ENCODE measurements at places on chromosomes 2 and 18.

DNA sequence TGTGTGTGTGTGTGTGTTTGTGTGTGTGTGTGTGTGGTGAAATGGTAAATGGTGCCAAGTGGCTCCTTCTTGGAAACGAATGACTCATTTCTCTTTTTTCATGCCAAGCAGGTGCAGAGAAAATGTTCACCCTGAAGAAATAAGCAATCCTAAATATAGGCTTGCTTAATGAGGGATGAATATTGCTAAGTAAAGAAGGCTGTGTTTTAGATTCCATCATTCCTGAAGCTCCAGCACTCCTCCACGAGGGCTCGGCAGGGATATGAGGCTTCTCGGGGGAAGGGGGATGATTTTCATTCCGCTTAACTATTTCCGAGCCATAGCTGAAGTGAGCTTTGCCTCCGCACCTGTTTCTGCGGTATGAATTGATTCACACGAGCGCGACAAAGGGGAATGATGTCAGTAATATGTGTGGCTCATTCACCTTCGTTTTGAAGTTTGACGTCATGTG is 72.9 kb downstream of the TSN start:
- DNase-seq = no peak

DNA sequence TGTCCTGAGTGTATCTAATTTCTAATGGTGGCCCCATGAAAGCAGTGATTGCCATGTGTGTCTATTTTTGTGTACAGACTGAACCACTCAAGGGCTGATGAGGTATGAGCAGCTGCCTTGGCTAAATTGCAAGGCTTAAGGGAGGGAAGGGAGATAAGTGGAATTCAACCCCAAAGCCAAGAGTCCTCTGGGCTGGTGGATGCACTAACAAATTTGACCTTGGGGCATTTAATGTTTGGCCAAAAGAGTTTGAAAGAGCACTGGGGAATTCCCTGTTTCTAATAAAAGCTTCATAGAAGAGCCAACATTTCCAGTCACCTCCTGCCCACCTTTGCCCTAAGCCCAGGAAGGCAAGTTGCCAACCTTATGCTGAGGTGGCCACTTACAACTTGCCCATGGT is 172.1 kb downstream of the SETBP1 start:
- DNase-seq = no peak

DNA sequence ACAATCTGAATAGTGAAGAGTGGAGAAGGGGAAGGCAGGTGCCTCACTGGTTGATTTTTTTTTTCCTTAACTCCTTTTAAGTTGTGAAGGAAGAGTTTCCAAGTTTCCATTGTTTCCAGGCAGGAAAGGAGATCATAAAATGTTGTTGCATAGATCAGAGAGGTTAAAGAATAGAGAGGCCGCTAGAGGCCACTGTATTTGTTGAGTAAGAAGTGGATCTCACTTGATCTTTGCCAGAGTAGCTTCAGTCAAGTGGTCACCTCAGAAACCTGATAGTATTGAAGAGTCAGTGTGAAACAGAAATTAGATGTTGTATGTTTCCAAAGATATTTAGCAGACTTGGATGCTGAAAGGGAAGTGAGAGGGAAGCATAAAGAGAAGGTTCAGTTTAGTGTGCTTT is 17.6 kb downstream of the CTNNA2 start:
- DNase-seq = no peak

DNA sequence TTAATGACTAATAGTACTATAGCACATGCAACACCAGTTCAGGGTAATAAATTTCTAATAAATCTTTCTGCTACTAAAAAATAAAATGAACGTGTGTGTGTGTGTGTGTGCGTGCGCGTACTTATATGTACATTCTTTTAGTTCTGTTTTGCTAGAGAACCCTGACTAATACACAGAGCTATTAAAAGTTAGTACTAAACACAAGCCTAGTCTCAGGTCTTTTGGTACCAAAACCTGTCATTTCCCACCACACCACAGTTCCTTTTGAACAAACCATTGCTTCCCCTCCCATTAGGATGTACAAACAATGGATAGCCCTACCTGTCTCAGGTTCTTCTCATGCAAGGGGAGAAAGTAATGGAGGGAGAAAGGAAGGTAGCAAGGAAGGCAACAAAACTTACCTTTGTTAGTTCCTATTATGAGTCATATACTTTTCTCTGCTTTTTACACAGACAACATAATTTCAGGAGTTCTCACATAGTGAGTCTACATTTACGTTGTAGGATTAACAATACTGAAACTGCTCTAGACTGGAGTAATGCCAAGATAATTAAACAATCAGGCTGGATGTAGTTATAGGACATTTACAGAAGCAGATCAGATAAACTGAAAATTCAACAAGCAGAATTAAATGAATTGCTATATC is 427.2 kb downstream of the KCNJ3 start:
- no peak for DNase-seq

- no peak for DNase-seq
Observed at GRCh38 chr2:225140723-225141122, 98.5 kb upstream of the DOCK10 start.

DNA sequence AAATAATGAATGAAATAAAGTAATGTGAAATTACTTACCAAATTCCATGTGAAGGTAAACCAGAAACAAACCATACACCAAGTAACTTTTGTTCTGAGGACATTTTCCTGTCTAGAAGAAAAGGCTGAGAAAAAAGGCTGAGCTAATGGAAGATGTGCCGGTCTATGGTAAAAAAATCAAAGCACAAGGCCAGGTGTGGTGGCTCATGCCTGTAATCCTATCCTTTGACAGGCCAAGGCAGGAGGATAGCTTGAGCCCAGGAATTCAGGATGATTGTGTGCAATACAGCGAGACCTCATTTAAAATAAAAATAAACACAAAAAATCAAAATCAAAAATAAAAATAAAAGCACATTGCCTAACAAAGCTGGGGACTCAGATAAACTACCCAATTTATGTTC is 6.7 kb downstream of the ORC4 start:
- no peak for DNase-seq

DNA sequence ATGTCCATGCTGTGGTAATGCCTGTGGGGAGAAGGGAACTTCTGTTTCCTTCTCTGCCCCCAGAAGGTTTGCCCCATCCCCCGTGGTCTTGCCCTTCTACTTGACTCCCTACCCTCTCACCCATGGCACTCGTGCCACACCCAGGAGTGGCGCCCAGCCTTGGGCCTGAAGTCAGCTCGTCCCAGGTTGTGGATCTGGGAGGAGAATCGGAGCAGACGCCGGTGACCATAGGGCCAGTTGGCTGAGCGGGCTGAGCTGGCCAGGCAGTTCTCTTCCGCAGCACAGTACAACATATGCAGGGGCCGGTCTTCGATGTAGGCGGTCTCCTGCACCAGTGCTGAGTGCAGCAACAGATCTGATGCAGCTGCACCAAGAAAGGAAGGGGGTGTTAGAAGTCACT is 4.7 kb downstream of the HTRA2 start:
- DNase-seq = no peak

DNA sequence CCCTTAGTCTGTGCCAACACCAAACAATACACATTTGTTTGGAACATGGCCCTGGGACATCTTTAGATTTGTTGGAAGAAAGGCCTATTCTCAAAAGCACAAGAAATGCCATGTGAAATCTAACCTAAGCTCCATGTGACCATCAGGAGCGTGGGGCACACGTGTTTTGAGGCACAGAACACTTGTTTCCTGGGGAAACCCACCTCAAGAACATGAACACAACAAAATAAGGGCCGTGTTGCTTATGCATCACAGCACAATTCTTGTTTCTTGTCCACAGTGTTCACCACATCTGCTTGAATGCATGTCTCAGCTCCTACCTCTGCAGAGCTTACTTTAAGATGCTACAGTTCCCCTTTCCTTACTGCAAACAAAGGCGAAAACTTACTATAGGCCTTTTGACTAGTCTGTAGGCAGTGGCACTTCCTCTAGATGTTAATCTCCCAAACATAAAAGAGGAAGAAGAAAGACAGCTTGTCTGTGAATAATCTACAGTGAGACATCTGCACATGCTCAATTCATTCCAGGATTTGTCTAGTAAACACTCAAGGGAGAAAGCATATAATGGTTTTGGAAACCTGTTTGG is 165.0 kb downstream of the ANKRD44 start:
- DNase-seq = no peak

- no peak for DNase-seq
Observed at GRCh38 chr2:196992466-196992865, 66.0 kb upstream of the PGAP1 start.

- DNase-seq = no peak
Observed at GRCh38 chr18:51578406-51578980, 381.0 kb upstream of the MEX3C start.

DNA sequence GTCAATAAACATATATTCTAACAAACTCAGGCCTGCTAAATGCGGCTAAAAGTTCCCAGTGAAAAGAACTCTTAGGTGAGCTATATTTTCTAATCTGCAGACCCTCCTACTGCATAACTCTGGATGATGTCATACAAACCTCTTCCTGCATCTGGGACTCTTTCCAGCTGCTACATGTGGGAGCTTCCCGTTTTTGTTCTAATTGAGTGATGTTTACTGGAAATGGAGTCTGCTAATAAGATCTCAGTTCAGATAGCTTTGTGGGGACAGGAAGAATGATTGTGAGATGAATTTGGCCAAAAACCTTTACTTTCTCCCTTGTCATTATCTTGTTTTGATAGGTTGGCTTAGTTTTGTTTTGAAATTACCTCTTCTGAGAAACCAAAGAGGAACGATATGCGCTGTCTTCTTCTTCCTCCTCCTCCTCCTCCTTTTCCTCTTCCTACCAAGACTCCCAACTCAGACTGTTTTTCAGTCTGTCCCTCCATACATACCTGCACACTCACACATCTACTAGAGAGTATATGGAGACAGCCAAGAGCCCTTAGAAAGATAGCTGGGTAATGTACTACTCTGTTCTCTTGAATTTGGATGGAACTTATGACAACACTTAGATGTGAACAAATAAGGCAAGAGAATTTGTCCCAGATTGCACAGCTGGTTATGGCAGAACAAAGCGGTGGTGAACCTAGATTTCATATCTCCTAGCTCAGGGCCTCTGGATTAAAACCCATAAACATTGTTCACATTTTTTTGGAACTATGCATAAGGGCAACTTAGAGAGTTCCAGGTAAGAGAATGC is 39.8 kb upstream of the AAK1 start:
- no peak for DNase-seq

GRCh38 chr2:148658807-148659722 is 14.5 kb downstream of the EPC2 start:
- DNase-seq = no peak

- DNase-seq = no peak
Observed at GRCh38 chr2:156739301-156739700, 303.1 kb downstream of the GPD2 start.

DNA sequence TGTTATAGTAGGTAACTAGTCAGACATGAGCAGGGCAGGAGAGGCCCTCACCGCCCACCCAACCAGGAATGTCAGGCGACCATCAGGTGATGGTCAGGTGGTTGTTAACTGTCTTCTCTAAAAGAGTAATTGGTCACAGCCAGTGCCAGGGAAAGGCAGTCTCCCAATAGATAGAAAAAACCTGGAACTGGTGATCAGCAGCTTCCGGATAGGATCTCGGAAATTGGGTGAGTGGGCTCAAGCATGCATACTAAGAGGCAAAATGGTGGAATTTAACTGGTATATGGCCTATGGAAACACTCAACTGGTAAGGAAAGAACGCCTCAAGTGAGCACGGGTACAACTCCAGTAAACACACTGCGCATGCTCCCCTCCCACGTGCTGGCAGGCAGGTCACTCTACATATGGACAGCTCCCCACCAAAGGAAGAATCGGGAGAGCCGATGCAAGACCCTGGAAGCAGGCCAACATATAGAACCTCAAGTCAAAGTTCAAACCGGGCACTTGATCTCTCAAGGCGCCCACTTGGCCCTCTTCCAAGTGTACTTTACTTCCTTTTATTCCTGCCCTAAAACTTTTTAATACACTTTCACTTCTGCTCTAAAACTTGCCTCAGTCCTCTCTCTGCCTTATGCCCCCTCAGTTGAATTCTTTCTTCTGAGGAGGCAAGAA is 43.5 kb upstream of the TMEM131 start:
- no peak for DNase-seq

DNA sequence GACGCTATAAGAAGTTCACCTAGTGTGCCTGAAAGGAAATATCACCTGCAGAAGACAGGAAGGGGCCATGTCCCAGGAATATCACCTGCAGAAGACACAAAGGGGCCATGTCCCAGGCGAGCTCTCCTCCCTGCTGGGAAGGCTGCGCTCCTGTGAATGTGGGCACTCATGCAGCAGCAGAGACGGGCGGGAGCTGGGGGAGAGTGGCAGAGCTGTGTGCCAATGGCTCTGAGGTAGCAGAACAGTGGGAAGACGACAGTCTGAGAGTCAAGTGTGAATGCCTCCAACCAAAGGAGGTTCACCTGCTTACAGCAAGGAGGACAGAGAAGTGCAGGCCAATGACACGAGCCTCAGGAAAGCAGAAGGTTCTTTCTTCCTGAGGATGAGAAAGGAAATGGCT is 117.9 kb upstream of the SALL3 start:
- DNase-seq = no peak

DNA sequence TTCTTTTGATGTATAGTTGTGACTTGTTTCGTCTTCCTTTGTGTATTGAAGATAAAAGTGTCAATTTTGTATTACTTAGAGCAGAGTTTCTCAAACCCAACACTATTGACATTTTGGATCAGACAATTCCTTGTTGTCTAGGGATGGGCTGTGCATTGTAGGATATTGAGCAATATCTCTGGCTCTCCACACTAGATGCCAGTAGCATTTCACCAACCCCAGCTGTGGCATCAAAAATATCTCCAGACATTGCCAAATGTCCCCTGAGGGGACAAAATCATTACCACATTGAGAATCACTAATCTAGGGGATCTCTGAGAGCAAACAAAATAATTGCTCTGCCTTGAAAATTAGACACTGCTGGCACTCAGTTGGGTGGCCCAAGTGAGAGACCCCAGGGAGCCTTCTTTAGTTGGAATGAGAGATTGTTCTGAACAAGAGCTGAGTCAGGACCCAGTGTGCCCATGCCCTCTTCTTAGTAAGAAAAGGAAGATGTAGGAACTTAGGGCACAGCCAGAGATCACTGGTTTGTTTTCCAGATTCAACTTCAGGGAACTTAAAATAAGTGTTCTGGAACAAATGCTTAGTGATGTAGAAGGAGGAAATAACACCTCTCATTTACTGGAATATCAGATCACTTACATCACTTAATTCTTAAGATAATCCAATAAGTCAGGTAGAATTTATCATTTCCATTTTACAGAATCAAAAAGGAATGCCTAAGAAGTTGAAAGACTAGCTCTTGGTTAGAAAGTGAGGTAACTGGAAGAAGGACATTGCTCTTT is 466.6 kb upstream of the TNP1 start:
- no peak for DNase-seq

DNA sequence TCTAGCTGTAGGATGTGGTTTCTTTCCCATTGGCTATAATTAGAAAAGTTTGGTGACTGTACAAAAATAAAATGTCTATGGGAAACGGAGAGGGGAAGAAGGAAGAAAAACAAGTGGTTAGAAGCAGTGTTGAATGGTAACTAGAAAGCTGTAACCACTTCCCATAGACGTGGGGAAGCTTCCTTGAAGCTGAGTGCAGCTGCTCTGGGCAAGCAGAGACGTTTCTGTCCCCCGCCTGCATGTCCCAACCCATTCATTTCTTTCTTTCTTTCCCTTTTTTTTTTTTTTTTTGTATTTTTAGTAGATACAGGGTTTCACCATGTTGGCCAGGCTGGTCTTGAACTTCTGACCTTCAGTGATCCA is 367.8 kb upstream of the HS6ST1 start:
- DNase-seq = no peak
